Activated effector memory CD4-positive, alpha-beta T cell treated with anti-CD3 and anti-CD28 coated beads, Interleukin-2, amount 50 U/mL, for 16 hours (primary cell): ENCODE measurements at places on chromosomes 11 and 22.

DNA sequence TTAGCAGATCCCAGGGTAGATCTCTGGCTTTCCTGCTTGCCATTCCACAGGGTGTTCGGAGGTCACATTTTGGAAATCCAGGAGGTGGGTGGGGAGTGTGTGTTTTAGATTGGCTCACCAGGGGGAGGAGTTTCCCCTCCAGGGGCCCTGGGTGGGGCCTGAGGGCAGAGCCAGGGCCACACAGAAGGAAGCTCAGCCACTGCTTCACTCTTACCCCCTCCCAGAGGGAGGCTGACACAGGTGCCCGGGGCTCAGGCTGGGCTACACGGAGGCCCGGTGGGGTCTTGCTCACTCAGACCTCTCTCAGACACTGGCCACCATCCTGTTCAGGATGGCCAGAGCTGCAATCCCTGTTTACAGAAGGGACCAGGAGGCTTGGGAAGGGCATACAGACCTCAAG, 2.5 kb downstream of the WNT7B start:
- no peak for DNase-seq

DNA sequence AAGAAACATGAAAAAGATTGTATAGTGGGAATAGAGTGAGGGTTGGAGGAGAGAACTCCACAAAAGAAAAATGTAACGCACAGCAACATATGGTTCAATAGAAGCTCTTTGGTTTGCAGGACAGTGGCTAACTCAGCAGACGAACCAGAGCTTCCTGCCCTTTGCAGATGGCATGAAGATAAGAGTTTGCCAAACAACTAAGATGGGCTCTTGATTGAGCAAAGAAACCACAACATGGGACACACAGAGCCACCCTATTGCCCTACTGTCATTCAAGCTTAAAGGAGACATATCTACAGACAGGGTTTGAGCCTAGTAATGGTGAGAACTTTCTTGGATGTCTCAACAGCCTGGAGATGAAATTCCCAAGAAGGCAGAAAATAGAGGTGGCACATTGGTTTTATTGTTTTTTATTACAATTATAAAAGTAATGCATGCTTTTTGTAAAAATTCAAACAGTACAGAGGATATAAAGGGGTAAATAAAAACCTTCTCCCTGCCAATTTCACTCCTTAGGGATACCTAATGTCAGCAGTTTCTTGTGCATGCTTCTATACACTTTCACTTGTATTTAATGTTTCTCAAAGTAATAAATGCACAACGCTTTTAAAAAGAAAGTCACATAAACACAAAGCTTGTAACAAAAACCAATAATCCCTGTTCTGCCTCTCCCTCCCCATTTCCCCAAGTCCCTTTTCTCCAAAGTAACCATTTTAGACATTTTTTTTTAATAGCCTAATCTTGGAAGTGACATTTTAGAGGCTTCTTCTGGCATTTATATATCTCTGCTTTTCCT, 63.7 kb downstream of the COPB1 start:
- DNase-seq, result no peak

- no peak for DNase-seq
These were observed 17.0 kb upstream of the NECTIN1 start for GRCh38 chr11:119745776-119746535.

- no peak for DNase-seq
These were observed 12.0 kb upstream of the MMP1 start for GRCh38 chr11:102809971-102810370.

DNA sequence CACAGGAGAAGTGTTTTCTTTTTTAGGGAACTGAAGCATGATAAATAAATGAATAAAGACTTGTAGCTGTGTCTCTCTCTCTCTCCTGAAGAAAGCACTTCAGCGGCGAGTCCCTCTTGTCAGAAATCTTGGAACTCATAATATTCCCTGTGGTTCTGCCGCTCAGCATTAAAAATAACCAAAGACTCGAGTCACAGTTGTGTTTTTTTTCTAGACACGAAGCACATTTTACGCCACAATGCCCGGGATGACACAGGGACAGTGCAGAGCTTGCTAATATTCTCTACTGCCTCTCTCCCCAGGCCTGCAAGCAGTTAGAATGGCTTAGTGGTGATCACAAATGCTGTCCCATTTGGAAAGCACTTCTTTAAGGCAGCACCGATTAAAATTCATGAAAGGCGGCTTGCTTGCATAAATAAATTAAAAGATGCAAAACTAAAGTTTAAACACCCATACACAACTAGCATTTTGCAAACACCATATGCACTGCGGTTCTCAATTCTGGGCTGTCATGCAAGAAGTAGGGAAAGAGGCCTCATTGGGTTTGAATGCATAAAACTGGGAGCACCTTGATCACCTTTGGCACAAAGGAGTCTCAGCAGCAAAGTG, 597.4 kb downstream of the SOX6 start:
- DNase-seq, result no peak

- DNase-seq, result no peak
These were observed 1304.6 kb upstream of the TENM4 start for GRCh38 chr11:80745416-80745815.

DNA sequence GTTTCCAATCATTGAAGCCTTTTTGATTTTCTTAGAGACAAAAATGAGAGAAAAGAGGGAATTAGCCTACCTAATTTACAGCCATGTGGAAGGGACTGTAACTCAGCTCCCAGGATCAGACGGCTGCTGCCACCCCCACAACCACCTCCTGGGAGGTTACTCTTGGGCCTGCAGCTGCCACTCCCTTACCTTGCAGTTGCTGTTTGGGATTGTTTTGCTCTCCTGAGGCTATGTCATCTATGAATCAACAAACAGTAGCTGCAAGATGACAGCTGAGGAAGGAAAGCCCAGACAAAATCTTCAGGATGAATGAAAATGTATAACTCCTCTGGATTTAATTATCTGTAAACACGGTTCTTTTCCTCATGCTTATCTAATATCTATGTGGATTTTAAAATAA, 28.0 kb upstream of the ZC3H12C start:
- no peak for DNase-seq
